Activated CD4-positive, alpha-beta T cell treated with anti-CD3 and anti-CD28 coated beads for 24 hours (primary cell): ENCODE measurements at places on chromosomes 16 and 17.

DNA sequence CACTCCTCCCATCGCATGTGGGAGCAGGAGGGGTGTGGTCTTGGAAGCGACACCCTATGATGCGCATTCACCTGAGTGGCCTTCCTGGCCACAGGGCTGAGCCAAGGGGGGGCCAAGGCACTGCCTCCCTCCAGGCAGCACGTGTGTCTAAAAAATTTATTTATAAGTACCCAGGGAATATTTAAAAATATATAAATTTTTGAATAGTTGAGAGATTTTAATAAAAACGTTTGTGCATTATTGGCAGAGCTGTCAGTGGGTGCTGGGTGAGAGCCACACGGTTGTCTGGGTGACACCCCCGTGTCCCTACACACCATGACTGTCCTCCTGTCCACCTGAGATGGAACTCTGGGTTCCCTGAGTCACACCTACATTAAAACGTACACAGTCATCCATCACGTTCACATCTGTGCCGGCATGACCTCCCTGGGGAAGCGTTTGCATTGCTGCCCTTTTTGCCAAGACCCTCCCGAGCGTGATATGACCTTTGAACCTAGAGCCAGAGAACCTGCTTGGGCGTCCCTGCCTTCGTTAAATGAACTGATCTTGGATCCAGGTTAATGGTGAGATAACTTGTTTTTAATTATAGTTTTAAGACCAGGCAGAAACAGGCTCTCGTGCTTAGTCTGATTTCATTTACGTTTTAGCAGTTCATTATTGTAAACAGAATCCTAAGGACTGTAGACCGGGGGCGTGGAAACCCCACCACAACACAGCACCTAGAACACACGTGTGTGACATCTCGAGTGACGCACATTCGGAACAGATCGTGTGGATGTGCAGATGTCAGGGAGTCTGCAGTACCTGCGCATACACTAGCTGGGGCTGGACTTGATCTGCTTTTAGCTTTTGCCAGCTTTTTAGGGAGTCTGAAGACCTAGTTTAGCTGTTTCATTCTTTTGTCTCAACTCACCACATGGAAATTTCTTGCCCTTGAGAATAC is 192.8 kb upstream of the CHMP6 start:
- no peak for DNase-seq

- no peak for DNase-seq
Measured at GRCh38 chr17:61786088-61786487, 77.2 kb downstream of the BRIP1 start.

DNA sequence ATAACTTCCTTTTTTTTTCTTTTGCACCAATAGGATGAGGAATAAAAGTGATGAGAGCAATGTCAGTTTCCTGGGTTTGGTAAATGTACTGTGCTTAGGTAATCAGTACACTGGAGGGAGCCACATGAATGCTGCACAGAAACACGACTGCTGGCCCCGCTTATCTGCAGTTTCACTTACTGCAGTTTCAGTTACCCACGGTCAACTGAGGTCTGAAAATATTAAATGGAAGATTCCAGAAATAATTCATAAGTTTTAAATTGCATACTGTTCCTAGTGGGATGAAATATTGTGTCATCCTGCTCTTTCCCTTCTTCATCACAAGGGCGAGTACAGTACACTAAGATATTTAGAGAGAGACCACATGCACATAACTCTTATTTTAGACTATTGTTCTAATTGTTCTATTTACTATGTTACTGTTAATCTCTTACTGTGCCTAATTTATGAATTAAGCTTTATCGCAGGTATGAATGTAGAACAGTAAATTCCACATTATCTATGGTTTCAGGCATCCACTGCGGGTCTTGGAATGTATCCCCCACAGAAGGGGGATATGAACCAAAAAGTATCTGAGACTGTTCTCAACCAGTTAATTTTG is 6.4 kb upstream of the LGALS3BP start:
- DNase-seq, result no peak

GRCh38 chr17:44992242-44992939 is 24.3 kb upstream of the C1QL1 start:
- DNase-seq, result no peak

- peak; percentile 22 for DNase-seq
Measured at GRCh38 chr17:76816590-76817135, 51.5 kb upstream of the MGAT5B start.

DNA sequence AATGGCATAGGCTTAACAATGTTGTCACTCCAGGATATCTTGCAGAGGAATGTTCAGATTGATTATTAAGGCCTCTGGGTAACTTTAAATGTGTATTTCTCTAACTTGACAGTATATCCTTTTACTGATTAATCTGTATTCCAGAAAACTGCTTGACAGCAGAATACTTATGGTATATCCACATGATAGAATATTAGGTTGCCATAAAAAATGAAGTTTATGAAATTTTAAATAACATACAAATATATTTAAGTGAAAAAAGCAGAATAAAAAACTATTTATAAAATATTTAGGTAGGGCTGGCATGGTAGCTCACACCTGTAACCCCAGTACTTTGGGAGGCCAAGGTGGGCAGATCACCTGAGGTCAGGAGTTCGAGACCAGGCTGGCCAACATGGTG is 106.7 kb downstream of the TRIM37 start:
- DNase-seq, result no peak

DNA sequence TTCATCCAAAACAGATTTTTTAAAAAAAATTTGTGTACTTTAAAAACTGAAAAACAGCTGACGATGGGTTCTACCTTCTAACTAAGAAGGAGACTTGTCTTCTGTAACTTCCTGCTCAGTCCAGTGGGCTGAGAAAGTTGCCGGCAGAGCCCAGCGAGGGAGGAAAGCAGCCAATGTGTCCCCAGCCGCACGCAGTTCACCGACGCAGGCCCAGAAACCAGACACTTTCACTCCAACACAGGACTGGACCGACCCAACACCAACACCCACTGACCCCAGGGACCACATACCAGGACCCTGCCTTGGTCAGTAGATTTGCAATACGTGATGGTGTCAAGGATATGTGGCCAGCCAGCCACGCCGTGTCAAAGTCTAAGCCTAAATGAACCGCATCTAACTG is 25.6 kb downstream of the TRAP1 start:
- DNase-seq, result no peak
